ENCODE measurements at places on chromosomes 12 and 14.
A peak's percentile ranks its signal among the peaks of the same experiment; 100 is the strongest.

- no peak for DNase-seq
These were observed 117.6 kb downstream of the PRKD1 start for GRCh38 chr14:29810064-29810463.

DNA sequence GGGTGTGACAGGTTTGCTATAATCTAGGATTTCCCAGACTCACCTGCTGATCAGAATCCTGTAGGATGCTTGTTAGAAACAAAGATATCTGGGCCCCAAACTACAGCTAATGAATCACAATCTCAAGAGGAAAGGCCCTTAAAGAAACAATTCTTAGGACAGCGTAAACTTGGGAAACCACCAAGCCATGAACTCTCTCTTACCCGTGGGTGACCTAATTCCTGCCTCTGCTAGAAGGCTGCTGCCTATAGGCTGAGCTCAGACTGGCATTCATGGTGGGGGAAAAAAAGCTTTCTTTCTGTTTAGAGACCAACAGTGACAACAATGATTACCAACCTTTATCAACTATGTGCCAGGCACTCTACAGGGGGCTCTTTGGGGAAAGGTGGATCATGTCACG is 213.9 kb upstream of the FKBP4 start:
- DNase-seq: no peak

- DNase-seq: no peak
These were observed 17.4 kb upstream of the GALNT16 start for GRCh38 chr14:69242311-69243224.

- peak; percentile 22 for DNase-seq
These were observed 567 bp downstream of the FUT8 start for GRCh38 chr14:65412856-65413738.

GRCh38 chr14:100803226-100803625 is 22.7 kb upstream of the MEG3 start:
- no peak for DNase-seq

DNA sequence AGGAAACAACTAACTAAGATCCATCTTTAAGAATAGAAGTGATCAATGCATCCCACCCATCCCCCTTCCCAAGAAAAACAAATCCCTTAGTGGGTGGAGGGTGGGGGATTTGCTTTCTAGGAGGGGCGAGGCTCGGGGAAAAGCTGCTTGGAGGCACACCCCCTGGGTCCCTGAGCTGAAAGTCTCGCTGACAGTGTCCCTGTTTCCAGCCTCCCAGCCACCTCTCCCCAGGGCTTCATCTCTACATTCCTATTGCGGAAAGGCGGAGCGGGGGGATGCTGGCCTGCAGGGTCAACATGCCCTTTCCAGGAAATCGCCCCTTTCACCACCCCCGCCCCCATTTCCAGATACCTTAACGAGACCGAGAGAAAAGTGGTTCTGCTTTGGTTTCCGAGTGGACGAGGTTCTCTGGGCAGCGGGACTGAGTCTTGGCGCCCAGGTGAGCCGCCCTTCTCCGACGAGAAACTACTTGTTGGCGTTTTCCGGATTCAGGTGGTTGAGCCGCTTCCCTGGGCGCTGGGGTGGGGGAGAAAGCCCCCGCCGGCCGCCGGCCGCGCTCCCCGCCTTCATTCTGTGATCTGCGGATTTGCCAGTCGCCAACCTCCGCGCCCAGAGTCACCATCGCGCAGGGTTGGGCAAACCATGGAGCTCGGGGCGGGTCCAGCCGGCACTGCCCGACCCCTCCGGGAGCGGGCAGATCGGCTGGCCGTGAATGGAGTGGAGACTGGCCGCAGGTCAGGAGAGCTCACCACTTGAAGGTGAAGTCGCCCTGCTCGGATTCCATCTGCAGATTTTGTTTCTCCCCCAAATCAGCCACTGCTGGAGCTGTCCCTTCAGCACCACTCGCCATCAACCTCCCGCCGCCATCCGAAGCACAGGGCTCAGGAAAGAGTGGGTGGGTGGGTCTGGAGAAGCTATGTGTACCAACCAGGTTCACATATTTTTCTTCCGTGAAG is 505 bp downstream of the KCNC2 start:
- DNase-seq: peak; percentile 16

DNA sequence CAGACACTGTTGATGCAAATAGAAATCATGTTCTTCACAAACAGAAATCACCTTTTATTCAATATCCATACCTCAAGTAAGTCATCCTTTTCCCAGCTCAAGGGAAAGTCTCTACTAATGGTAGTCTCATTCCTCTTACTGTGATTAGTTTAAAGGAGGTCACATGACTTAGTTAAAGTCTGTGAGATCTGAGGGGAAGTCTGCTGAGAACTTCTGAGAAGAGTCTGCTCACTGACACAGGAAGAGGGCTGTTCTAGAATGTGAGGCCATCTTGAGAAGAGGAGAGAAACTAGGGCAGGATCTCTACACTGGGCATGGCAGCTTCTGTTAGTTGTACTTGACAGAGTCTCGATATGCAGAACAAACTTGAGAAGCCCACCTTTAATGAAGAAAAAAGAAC is 146.8 kb downstream of the C12orf42 start:
- DNase-seq: no peak

DNA sequence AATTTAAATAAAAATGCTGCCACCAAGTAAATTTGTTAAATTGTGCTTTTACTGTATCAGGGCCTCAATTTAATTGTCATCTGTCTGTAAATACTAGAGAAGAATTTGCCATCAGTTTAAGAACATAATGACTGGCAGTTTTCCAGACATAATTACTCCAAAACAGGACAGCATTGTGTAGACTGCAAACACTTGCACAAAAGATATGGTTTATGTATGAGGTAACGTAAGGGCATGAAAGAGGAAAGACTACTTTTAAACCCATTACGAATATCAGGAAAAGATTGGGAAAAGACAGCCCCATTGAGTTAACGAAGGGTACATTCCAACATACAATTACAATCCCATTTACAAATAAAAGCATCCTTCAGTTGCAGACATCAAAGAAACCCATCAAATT is 59.8 kb upstream of the KRR1 start:
- no peak for DNase-seq

- DNase-seq: no peak
These were observed 695.8 kb downstream of the RPS29 start for GRCh38 chr14:48890333-48890732.

DNA sequence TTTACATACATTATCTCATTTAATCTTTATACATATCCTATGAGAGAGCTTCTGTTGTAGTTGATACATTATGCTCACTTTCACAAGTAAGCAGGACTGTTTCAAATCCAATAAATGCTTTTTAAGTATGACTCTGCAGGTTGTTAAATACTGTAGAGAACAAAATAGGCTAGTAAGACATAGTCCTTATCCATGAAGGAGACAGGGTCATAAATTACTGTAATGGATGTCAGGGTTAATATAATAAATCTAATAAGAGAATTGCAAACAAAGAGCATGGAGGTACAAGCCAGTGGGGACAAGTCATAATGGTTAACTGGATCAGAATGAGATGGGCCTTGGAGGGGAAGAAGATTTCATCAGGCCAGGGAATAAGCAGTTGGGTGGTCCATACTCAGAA is 303.8 kb upstream of the RGS6 start:
- DNase-seq: no peak

GRCh38 chr14:29955087-29955486 is 27.4 kb upstream of the PRKD1 start:
- no peak for DNase-seq

DNA sequence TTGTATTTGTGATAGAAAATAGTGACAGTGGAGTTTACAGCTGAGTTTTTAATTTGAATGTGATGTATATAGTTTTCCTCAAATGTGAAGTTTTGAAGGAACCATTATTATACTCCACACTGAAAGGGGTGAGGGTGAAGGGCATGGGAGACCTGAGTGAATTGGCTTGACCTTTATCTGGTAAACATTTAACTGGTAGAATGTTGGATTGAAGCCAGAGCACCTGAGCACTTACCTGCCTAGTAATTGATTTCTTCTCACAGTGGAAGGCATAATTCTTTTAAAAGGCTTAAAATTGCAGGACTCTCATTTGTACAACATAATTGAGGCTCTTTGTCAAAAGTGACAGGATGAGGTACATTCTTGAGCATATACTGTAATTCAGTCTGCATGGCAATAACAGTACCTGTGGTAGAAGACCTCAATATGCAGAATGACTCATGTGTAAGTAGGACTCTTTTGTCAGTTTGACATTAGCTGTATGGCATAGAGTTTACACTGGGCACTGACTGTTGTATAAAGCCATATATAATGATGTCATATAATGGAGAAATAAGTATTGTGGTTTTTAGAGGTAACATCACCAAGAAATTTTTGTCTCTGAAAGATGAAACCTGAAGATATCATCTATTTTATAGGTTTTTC is 309.6 kb downstream of the TMTC2 start:
- DNase-seq: no peak

DNA sequence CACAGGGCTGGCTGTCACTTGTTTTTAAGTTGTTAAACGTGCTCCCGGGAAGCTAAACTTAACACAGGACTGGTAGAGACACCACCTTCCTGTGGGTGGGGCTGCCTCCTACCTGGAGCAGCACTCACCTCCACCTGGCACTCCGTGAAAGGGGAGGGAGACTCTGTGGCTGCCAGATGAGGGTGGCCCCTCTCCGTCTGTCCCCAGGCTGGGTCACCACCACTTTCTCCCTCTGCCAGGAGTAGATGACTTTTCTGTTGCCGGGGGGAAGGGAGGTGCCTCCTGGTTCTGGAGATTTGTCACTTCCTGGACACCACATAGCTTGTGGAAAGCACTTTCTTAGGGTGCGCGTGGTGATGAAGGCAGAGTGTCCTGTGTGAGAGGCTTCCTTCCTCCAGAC is 81.3 kb downstream of the WDR20 start:
- no peak for DNase-seq

- DNase-seq: no peak
These were observed 1.2 kb downstream of the KLHDC2 start for GRCh38 chr14:49769171-49769570.

- no peak for DNase-seq
These were observed 163.5 kb upstream of the ALG10B start for GRCh38 chr12:38152816-38153736.

- no peak for DNase-seq
These were observed 3.0 kb downstream of the IFI27 start for GRCh38 chr14:94113490-94113889.

DNA sequence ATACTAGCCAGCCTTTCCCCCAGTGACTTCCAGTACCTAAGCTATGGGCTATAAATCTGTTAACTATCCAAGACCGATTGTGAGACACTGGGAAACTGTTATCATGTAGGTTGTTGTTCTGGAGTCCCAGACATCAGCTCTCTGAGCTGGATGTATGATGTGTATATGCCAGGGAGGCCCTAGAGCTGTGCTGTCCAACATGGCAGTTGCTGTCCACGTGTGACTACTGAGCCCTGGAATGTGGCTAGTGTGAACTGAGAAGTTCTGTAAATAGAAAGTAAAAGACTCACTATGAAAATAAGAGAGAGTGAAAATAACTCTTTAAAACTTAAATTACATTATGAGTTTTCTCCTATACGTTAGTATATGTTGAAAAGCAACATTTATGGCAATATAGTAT is 755.8 kb upstream of the FBXO33 start:
- no peak for DNase-seq

DNA sequence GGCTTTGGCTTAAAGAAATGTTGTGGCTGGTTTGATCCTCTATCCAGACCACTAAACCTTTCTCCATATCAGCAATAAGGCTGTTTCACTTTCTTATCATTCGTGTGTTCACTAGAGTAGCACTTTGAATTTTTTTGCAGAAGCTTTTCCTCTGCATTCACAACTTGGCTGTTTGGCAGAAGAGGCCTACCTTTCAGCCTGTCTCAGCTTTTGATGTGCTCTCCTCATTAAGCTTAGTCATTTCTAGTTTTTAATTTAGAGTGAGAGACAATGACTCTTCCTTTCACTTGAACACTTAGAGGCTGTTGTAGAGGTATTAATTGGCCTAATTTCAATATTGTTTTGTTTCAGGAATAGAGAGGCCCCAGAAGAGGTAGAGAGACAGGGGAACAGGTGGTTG is 13.8 kb downstream of the KCNMB4 start:
- no peak for DNase-seq

DNA sequence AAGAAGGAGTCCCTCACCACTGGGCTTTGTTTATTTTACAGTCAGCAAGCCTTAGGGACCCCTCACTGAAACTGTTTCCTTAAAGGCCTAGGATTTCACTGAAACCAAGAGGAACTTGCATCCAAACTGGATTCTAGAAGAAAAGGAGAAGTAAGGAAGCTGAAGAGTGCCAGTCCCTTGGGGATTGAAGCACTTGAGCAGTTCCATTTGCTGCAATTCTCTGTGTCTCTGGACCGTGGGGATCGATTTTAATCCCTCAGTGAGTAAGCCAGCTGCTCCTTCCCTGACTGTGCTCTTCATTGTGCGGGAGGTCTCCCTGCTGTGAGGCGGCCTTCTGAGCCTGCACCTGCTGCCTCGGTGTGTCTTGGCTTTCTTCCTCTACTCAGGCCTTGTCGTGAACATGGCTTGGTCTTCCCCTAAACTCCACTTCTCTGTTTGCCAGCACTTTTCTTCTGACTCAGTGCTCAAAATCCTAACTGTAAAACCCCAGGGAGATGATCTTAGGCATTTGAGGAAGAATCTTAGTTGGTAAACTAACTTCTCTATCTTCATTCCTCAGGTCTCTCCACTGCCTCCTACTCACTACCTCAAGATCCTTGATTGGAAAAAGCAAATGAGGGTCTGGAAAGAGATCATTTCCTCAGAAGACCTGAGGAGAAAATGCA is 132.6 kb downstream of the SLC38A6 start:
- no peak for DNase-seq

DNA sequence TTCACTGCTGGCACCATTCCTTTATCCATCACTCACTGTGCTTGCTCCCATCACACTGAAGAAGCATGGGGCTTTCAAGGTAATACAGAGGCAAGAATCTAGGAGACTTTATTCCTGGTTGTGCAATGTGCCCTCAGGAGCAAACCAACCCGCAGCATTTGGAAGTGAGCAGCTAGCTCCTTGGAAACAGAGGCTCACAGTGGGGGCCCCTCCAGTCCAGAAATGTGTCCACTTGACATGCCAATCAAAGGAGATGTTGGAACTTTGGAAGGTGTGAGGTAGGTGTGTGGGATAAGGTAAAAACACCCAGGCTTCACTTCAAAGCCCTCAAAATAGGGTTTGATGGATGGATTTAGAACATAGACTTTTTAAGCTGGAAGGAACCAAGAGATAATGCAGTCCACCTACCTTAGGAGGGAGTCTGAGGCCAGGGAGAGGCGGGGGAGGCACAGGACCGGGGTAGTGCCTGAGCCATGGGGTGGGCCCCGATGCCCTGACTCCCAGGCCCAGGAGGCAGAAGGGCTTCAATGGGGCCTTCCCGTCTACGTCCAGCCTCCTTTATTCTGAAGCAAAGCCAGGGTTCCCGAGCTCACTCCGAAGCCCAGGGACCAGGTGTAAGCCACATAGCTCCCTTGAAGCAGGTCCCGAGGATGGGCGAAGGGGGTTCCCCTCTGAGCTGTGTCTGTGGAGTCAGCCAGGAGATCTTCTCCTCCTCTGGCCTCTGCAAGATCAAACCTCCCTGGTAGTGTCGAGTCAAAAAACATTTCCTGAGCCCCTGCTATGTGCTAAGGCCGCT is 17.6 kb upstream of the BCL11B start:
- DNase-seq: no peak
